Lower leg skin (tissue), 4 donors: ENCODE measurements at places on chromosomes 2 and 18.

GRCh38 chr2:29562896-29563295 lies 358.5 kb downstream of the ALK start:
- no peak for DNase-seq

- no peak for DNase-seq
These were observed 60.9 kb upstream of the IL1R2 start for GRCh38 chr2:101930847-101931246.

- DNase-seq: no peak
These were observed 67.6 kb downstream of the TBC1D8 start for GRCh38 chr2:101083613-101084012.

DNA sequence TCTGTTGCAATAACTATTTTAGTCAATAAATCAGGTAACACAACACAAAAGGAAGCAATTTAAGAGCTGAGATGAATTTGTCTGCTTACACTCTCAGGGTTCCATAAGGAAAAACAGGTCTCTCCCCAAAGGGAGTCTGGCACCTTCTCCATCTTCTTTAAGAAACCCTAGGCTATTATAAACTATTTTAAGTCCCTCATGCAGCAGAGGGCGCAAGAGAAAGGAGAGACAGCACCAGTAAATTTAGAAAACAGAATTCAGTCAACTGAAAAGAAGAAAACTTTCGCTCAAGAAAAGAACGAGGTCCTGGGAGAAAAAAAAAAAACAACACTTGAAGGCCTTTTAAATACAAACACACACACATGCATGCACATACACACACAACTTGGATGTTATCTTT lies 19.1 kb downstream of the SULT1C4 start:
- no peak for DNase-seq

- no peak for DNase-seq
These were observed 46.6 kb upstream of the RFX8 start for GRCh38 chr2:101521487-101521886.

DNA sequence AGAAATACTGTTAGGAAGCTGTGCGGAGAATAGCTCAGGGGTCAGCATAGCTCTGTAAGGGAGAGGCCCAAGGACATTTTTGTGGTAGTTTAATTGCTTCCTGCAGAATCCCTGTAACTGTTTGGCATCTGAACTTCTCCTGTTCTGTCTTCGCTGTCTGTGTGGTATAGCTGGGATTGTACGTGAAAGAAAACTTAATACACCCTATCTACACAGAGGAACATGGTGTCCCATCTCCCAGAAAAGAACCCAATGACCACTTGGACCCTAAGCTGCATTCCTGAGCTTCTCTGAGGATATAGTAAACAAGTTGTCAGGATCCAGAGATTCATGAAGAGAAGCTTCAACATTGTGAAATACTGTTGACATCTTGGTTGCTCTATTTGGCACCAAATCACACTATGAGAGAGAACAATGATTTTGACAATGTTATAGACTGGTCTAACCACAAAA lies 81.3 kb downstream of the CDC42EP3 start:
- peak; percentile 79 for DNase-seq

- no peak for DNase-seq
These were observed 4.2 kb downstream of the SFT2D3 start for GRCh38 chr2:127705391-127706065.

DNA sequence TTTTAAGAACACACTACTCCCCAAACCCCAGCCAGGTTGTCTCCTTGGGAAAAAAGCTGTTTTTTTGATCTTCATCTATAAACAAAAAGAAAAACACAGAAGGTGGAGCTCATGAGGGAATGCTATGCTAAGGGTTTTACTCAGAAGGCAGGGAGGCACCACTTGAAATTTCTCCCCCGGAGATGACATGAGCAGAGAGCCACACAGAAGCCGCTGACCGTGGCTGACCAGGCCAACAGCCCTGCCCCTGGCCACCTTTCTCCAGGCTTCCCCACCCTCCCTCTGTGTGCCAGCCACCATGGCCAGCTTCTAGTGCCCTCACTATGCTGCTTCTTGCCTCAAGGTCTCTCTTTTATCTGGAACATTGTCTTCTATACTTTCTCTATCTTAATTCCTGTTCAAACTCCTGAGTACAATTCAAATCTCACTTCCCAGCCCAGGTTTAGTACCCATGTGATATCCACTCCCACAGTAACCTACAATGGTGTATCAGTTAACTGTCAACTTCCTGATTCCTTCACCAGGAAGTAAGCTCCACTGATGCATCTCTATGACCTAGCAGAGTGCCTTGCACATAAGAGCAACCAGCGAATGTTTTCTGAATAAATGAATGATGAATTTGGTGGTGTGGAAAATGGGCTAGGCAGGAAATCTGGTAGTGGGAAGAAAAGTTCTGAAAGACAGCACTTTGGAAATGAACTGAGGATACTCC lies 15.3 kb downstream of the LAPTM4A start:
- no peak for DNase-seq

GRCh38 chr2:132849118-132849517 lies 179.1 kb upstream of the LYPD1 start:
- DNase-seq: no peak

GRCh38 chr18:46866523-46866922 lies 50.8 kb downstream of the PIAS2 start:
- DNase-seq: no peak

DNA sequence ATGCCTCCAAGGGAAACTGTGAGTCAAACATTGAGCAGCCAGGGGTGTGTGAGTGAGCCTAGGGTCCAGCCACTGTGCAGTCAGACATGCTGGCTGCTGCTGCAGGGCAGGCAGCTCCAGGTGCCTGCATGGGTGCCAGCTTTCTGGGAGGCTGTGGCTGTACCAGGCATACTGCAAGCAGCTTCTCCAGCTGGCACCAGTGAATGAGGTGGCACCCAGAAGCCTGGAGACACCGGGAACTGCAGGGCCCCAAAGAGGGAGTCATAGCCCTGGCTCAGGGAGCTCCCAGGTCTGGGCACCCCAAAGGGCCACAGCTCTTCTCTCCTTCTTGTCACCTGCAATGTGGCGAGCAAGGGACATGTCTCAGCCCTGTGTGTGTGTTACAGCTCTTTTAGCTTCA lies 283.2 kb downstream of the RPRM start:
- no peak for DNase-seq

GRCh38 chr2:109285244-109285651 lies 156.2 kb downstream of the SH3RF3 start:
- DNase-seq: no peak

DNA sequence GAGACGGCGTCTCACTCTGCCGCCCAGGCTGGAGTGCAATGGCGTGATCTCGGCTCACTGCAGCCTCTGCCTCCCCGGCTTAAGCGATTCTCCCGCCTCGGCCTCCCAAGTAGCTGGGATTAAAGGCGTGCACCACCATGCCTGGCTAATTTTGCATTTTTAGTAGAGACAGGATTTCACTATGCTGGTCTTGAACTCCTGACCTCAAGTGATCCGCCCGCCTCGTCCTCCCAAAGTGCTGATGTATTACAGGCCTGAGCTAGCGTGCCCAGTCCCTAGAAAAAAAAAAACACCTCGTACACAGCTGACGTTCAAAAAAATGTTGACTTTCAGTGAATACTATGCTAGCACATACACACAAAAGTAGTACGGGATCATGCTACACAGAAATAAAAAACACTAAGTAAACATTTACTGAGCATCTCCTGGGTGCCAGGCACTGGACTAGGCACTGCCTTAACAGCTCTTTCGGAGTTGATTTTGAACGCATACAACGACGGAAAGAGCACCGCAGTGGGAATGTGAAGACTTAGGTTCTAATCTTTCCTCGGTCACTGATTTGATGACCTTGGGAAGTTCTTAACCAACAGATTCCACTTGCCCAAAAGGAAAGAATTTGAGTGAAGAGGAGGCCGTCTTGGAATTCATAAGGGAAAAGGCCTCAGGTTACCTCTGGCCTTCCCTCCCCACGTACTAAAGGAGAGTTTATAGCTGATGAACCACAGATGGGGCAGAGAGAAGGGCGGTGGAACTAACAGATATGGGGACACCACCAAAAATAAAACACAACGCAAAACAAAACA lies 1.1 kb downstream of the DNAJC27 start:
- DNase-seq: no peak

- DNase-seq: no peak
These were observed 4.5 kb upstream of the MAL start for GRCh38 chr2:95021023-95021416.

GRCh38 chr2:19462256-19462645 lies 103.8 kb upstream of the OSR1 start:
- no peak for DNase-seq

DNA sequence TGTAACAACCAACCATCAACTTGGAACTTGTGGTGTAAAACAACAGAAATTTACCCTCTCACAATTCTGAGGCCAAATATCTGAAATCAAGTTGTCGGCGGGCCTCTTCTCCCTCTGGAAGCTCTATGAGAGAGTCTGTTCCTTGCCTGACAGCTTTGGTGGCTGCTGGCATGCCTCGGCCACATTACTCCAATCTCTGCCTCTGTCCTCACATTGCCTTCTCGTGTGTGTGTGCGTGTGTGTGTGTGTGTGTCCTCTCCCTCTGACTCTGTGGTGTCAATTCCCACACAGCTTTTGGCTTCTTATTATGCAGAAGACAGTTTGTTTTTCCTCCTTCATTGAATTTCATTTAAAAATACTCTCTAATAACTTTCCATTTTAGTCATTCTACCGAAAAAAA lies 50.4 kb downstream of the ZDBF2 start:
- DNase-seq: no peak

GRCh38 chr2:196291873-196292800 lies 120.8 kb upstream of the STK17B start:
- DNase-seq: no peak

- no peak for DNase-seq
These were observed 272.9 kb downstream of the IRS1 start for GRCh38 chr2:226526716-226527115.

DNA sequence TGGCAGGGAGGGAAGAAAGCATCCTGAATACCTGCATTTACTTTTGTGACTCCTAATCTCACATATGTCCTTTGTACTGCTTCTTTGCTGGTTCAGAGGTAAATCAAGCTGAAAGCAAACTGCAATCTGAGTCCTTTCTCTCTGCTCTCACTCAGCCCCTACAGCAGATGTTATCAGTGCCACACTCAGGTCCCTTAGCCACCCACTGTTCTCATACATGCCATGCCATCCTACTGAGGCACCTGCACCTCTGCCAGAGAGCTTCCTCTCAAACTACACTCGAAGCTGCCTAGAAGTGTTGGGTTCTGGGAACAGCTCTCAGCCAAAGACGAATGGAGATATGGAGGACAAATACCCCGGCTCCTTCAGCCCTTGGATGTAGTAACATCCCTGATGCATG lies 244.5 kb downstream of the TXNL1 start:
- DNase-seq: no peak

- DNase-seq: no peak
These were observed 60.7 kb upstream of the KIF5C start for GRCh38 chr2:148814143-148814859.

DNA sequence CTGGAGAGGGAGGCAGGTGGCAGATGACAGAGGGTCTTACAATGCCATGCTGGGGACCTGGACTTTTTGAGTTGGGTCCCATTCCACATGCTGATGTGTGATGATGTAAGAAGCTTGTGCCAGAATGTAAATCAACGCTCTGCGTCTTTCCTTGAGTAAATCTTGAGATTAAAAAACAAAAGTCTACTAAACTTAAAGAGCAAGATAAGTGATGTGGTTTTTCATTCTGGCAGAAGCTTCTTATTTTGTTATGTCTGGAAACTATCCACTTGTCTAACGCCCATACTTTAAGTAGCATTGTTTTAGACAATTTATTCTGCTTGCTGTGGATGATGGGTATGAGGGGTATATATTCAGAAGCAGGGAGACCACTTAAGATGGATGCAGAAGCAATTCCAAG lies 94.5 kb downstream of the KCNS3 start:
- no peak for DNase-seq

DNA sequence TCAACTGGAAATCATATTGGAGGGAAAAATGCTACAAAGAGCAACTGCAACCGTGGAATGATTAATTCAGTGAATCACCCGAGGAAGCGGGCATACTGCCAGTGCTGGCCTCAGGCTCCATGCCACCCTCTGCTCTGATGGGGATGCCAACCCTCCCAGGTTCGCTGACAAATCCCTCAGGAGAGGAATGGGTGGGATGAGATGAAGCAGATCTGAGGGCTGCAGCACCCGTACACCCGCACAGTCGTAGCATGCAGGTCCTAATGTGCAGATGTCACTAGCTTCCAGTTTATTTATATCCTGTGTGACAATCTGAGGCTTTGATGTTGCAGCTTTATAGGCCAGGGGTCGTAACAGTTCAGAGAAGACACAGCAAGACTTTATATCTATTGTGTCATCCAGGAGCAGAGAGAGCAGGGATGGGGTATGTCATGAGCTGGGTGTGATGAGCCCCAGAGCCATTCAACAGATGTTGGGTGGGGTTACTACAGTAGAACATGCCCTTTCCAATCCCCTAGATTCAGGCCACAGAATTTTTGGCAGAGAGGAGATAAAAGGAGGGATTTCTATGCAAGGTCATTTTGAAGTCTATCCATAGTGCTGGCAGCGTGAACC lies 44.6 kb downstream of the DPP4 start:
- peak; percentile 49 for DNase-seq

DNA sequence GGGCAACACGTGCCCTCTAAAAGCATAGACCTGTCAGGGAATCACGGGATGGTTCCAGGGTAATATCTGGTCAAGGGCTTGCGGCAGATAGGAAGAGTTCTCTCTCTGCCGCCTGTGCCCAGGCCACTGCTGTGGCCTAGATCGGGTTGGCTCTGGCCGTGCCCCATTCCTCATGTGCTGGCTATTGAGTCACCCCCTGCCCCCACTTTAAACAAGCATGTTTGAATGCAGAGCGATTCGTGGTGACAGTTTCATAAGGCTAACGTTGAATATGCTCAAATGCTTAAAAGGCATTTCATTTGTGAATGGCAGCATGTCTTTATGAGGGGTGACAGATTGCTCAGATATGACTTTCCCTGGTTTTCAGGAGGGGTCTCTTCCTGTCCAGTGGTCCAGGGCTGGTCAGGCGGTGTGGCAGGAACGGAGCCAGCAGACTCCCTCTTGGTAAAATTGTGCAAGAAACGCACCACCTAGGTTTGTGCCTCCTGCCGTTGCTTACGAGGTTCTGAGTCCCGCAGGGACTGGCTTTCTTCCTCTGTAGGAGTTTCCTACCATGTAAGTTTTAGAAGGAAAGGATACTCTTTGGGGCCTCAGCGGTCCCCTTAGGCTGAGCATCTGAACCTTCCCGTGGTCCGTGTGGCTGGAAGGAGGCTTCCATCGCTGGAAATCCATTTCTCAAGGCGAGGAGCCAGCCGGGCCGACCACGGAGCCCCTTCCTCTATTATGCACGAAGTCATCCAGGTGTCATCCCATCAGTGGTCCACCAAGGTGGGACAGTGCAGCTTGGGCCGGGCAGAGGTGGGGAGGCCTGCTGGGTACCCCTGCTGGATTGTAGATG lies 50.2 kb downstream of the AGAP1 start:
- no peak for DNase-seq

DNA sequence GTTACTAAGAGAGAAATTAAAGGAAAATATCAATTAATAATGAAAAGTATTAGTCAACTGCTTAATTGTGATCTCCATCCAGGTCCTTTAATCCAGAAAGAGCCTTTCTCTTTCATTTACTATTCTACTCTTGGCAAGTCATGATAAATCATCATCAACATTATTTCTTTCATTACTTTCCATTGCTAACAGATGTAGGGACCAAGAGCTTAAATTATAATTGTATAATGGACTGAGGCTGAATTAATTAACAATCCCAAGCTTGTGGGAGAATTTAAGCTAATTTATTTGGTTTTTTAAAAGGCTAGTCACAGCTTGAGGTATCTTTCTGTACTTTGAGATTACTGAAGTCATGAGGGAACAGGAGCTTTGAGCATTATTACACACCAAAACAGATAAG lies 223.9 kb downstream of the ERBB4 start:
- no peak for DNase-seq
